ENCODE measurements at places on chromosomes 13 and 19.

DNA sequence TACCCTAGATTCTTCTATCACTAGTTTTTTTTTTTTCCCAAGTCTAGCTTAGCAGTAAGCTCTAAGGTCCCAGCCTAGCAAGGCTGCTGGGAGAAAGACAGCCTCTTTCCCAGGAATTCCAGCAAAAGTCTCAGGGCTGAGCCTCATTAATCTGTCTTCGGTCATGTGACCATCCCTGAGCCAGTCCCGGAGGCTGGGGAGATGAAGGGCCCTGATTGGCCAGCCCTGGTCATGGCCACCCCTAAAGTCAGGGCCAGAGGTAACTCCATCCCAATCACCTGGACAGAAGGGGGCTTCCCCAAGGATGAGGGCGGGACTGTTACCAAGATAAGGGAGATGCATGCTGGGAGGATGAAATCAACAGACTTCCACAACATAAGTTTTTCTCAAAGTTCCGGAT, 43.3 kb downstream of the CCNE1 start:
- DNase-seq: no peak

DNA sequence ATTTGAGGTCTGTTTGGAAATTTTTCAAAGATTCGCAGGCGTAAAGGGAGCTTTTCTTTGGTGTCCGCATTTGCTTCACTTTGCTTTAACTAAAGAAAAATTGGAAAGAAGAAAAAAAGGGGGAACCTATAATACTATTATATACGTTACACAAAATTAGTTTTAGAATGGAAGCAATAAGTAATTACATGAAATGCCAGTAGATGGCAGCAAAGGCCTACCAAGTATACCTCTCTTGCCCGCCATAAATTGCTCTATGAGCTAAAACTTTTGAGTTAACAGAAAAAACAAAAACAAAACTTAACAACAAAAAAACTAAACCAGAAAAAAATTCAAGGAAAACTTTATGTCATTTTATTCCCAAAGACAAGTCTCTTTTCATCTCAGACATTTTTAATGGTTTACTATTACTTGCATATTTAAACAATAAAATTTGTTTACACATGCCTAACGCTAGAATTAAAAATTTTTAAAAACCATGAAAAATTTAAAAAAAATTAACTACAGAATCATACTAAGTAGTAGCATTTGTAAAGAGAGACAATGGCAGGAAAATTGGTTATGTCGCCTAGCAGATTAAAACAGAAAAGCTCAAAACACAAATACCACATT, 271.4 kb downstream of the NALCN start:
- peak; percentile 57 for DNase-seq

- DNase-seq: no peak
These were observed 107.9 kb downstream of the IRS2 start for GRCh38 chr13:109678459-109678858.

DNA sequence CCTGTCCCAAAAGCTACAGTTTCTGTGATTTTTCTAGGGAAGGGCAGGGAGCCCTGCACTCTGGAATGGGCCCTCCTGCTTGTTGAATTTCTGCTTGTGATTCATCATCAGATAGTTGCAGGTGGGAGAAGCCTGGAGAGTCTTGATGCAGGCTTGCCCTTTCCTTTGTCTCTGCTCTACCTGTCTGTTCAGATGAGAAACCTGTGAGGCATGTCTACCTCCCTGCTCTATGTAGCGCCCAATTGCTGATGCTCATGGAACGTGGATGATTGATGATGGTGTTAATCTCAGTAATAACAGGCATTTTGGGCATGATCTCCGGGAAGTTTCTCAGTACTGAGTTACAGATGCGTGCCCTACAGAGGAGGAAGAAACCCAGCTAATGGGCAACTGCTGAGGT, 10.9 kb upstream of the CBY2 start:
- no peak for DNase-seq

- no peak for DNase-seq
These were observed 358.9 kb downstream of the DLEU7 start for GRCh38 chr13:50484472-50485113.

- no peak for DNase-seq
These were observed 56.6 kb downstream of the CDADC1 start for GRCh38 chr13:49304356-49304755.

GRCh38 chr13:60690604-60691003, 293.6 kb downstream of the TDRD3 start:
- no peak for DNase-seq

- DNase-seq: no peak
These were observed 113.0 kb upstream of the ARGLU1 start for GRCh38 chr13:106680796-106681472.

- DNase-seq: no peak
These were observed 66.2 kb upstream of the XPO4 start for GRCh38 chr13:20968745-20969144.

GRCh38 chr19:56163097-56163496, 12.7 kb upstream of the GALP start:
- DNase-seq: no peak

- DNase-seq: no peak
These were observed 183.5 kb downstream of the UQCRFS1 start for GRCh38 chr19:29029268-29029958.

All from inflammatory macrophage (primary cell).